ENCODE measurements at places on chromosomes 5 and 9. TPM values are rescaled to one million over a fixed set of nuclear protein-coding genes. Genes with fewer than 3 reads are reported as not detected.

Gene TPPP
- under 0.01 TPM for total RNA-seq

Gene LHX2
- not detected for total RNA-seq

Gene ANXA2R
- total RNA-seq: 1.3 TPM

Gene TLR4
- under 0.01 TPM for total RNA-seq

Gene DOCK8
- not detected for total RNA-seq

- peak overlapping the region; percentile 53 for H3K27ac ChIP-seq
- DNase-seq: peak; percentile 99
- no peaks in the 10 kb centered on the region for H3K4me1 ChIP-seq
- H3K27me3 ChIP-seq: no peaks in the 10 kb centered on the region
Observed at GRCh38 chr5:92552206-92553160, 1028.5 kb downstream of the NR2F1-AS1 start.

DNA sequence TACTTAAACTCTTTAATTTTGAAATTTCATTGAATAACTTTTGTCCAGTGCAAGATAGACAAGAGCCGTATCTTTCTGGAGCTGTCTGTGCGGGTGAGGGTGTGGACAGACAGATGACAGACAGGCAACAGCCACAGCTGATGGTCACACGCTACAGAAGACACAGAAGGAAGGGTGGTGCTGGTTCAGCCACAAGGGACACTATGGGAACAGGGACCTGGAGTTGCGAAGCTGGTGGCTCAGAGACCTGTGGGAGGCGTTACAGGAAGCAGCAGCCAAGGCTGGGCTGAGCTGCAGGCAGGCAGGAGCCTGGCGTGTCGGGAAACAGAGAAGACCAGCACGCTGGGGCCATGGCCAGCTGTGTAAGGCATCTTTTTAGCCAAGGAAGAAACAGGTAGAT is 104.4 kb downstream of the WNK2 start:
- DNase-seq: no peak
- H3K4me1 ChIP-seq: no peaks in the 10 kb centered on the region

GRCh38 chr5:17228821-17229291 is 11.4 kb downstream of the BASP1 start:
- DNase-seq: peak; percentile 78
- H3K4me3 ChIP-seq: no peak overlapping the region
- peaks cover 32% of the 10 kb centered on the region for H3K36me3 ChIP-seq
- peaks cover 25% of the 10 kb centered on the region for H3K4me1 ChIP-seq
- H3K27me3 ChIP-seq: no peaks in the 10 kb centered on the region

GRCh38 chr5:77356740-77357139 is 135.4 kb downstream of the WDR41 start:
- peak; percentile 65 for DNase-seq
- no peak overlapping the region for H3K27ac ChIP-seq
- H3K36me3 ChIP-seq: no peaks in the 10 kb centered on the region

GRCh38 chr9:106981396-106982287 is 118.7 kb downstream of the ZNF462 start:
- no peaks in the 10 kb centered on the region for H3K27me3 ChIP-seq
- no peak for DNase-seq
- no peaks in the 10 kb centered on the region for H3K4me1 ChIP-seq
- H3K36me3 ChIP-seq: peaks cover 29% of the 10 kb centered on the region
- H3K4me3 ChIP-seq: no peak overlapping the region
- H3K27ac ChIP-seq: no peak overlapping the region

DNA sequence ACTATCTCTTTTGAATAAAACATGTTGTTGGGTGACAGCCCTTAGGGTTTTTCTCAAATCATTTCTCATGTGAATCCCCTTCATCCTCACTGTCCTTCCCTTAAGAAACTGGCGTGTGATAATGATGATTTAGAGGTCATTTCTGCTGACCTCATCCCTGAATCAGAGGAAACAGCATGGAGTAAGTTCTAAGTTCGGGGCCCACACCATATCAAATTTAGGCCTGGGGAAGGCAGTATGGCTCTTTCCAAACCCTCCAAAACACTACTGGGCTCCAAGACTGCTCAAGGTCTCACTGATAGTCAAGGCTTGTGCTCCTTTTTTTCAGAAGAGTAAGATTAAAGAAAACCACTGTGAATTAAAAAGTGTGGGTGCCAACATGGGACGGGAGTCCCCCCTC is 872 bp upstream of the SMIM3 start:
- H3K27me3 ChIP-seq: no peaks in the 10 kb centered on the region
- H3K4me3 ChIP-seq: no peak overlapping the region
- H3K36me3 ChIP-seq: no peaks in the 10 kb centered on the region
- peaks cover 20% of the 10 kb centered on the region for H3K4me1 ChIP-seq
- peak overlapping the region; percentile 74 for H3K27ac ChIP-seq
- no peak for DNase-seq

GRCh38 chr9:98908897-98909634 is 34.6 kb upstream of the COL15A1 start:
- no peak overlapping the region for H3K4me3 ChIP-seq
- no peaks in the 10 kb centered on the region for H3K36me3 ChIP-seq
- H3K27me3 ChIP-seq: no peaks in the 10 kb centered on the region
- H3K27ac ChIP-seq: peak overlapping the region; percentile 96
- peaks cover 25% of the 10 kb centered on the region for H3K4me1 ChIP-seq

- peak; percentile 55 for DNase-seq
- H3K27me3 ChIP-seq: no peaks in the 10 kb centered on the region
- no peak overlapping the region for H3K4me3 ChIP-seq
- H3K4me1 ChIP-seq: peaks cover 2% of the 10 kb centered on the region
Observed at GRCh38 chr5:72920690-72921502, 34.9 kb upstream of the FCHO2 start.

DNA sequence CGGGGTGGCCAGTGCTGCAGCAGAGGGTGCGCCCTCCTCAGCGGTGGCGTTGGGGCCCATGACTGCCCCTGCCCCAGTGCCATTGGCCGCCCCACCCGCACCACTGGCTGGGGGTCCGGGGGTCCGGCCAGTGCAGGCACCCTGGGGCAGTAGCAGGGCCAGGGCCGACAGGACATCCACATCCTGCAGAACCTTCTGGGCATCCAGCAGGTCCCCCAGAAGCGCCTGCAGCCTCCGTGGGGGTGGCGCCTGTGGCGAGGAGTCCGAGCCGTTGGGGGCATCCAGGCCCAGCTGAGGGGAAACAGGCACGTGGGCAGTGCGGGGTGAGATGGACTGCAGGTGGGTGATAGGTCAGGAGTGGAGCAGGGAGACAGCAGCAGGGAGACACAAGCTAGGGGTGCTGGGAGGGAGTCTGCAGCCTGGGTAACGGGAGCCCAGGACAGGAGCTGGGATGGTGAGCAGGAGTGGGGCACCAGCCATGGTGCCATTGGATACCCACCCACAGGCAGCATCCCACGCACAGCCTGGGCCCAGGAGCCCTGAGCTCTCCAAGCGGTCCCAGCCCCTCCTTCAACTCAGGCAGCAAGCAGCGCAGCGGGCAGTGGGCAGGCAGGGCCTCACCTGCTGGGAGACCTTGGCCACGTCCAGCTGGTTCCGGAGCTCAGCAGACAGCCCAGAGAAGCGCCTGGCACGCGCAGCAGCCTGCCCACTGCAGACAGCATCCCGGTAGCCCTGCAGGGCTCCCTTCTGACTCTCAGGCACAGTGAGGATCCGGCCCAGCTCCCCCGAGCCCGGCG is 7.1 kb downstream of the ABCA2 start:
- peaks cover 18% of the 10 kb centered on the region for H3K36me3 ChIP-seq
- H3K27ac ChIP-seq: no peak overlapping the region
- no peaks in the 10 kb centered on the region for H3K27me3 ChIP-seq
- H3K4me3 ChIP-seq: no peak overlapping the region
- DNase-seq: no peak

All from IMR-90 (cell line).